ENCODE measurements at places on chromosomes 7 and 10.
A peak's percentile ranks its signal among the peaks of the same experiment; 100 is the strongest.

DNA sequence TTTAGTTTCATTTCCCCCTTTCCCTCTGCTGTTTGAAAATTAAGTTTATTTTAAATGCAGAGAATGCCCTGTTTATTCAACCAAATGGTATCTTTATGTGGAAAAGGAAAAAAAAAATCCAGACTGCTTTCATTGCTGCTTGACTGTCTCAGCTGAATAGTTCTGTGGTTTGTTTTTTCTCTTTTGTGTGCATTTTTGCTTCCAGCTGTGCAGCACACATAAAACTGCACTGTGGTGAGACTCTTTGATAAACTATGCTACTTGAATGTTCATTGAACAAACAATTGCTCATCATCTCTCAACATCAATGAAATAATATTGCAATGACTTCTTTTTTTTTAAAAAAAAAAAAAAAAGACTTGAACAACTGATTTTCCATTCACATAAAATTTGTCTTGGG, 78.6 kb upstream of the GLI3 start:
- DNase-seq, result no peak

GRCh38 chr7:80608336-80608735, 30.1 kb upstream of the CD36 start:
- DNase-seq, result no peak

DNA sequence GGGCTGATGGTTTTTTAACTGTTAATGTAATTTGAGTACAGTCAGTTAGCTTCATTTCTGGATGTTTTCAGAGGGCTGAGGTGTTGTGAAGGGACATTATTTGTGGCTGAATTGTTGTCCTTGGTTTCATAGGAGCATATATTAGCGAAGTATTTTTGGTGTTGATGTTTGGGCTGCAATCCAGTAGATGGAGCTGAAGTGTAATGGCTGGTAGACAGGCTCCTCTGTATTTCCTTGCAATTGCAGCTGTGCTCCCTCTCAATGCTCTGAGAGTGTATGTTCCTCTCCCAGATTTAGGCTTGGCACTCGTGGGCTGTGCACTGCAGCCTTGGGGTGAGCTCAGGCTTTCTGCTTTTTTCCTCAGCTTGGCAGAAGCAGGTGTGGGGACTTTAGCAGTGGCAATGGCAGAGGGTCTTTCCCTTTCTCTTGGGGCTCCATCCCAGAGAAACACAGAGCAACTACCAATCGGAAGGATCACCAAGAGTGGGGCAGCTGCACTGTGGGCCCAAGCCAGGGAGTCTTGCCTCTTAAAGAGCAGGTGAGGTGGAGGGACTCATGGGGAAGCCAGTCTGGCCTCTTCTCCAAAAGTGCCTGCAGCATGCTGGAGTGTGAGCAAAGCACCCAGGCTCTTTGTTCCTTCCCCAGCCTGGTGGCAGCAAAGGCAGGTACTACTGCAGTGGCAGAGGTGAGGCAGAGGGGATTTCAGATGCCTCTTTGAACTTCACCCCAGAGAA, 544.4 kb downstream of the SH2D4B start:
- DNase-seq, result peak; percentile 2

DNA sequence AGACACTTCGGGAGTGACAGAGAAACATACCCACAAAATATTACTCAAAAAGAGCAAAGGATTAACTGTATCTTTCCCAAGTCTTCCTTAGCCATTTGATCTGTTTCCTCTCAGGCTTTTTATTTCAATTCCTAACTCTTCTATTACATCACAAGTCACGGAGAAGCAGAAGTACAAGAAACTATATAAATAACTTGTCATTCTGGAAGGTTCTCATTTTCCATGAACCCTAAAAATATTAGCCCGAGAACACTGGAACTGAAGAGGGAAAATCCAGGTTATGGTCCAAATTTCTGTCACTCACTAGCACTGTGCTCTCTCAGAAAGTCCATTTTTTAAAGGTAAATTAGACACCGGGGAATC, 98.0 kb downstream of the GRB10 start:
- no peak for DNase-seq

DNA sequence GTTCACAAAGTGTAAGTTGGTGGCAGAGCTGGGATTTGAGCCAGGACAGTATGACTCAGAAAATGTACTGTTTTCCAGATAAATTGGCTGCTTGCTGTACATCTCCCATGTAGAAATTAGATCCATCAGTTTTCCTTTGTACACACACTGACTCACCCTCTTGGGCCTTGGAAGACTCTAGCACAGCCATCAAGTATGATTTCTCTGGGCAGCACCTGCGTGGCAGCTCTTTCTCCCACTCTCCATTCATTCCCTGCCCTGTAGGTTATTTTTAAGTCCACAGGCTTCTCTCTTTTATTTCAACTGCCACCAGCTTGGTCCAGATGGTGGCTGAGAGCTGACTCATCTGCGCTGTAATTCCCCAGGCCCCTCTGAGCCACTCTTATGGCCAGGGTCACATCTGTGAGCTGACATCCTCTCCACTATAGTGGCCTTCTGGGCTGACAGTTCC, 28.3 kb upstream of the SDK1 start:
- DNase-seq, result peak; percentile 68

DNA sequence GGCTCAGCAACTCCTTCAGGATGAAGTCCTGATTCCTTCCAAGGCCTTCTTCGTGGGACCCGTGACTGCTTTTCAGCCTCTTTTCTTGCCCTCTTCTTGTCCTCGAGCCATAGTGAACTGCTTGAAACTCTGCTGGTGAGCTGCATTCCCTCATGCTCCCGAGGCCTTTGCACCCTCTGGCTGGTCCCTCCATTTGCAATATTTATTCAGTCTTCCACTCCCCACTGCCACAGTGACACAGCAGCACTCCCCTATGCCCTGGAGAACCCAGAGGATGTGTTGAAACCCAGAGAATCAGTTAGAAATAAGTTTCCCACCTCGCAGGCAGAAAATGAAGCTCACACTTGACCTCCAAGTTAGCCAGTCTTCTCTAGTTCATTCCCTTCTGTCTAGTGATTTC, 22.3 kb upstream of the GAD2 start:
- DNase-seq, result no peak

DNA sequence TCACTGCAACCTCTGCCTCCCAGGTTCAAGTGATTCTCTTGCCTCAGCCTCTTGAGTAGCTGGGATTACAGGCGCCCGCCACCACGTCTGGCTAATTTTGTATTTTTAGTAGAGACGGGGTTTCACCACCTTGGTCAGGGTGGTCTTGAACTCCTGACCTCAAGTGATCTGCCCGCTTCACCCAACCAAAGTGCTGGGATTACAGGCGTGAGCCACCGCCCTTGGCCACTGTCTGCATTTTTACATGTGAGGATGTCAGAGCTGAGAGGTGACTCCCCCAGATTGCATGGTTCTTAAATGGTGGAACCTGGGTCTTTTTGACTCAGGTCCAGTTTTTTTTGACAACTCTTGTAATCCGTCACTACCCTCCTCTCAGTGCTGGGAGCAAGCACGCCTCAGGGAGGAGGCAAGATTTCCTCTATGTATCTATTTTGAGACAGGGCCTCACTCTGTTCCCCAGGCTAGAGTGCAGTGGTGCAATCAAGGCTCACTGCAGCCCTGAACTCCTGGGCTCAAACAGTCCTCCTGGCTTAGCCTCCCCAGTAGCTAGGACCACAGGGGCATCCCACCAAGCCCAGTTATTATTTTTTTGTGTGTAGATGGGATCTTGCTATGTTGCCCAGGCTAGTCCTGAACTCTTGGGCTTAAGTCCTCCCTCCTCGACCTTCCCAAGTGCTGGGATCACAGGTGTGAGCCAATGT, 1.2 kb upstream of the SRRT start:
- DNase-seq, result no peak

DNA sequence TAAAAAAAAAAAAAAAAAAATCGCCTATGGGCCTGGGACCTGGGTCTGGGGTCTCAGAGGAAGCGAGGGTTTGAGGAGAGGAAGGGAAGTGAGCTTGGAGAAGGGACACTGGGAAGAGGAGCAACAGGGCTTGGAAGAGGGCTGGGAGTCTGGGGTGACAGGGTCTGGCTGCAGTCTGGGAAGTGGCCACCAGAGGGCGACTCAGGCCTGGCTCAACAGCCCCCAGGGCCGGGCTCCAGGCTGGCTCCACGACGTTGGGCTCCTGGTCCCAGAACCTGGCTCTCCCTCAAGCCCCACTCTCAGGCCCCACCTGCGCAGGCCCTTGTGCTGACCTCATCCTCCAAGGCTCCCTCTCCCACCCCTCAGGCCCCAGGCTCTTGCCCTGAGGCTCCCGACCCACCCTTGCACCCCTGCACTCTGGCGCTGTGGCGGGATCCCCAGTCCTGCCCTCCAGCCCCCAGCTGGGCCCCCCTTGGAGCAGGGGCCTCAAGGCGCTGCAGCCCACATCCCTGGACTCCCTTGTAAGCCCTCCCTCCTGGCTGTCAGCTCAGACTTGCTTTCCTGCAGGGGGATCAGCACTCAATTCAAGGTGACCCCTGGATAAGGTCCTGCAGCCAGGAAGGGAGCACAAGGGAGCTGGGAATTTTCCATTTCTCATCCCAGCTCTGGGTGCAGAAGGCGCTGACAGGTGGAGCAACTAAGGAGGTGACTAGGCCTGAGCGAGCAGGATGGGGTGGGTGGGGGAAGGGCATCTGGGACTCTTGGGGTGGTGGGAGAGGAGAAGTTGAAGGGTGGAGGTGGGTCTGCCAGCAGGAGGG, 5.4 kb upstream of the SPACDR start:
- peak; percentile 56 for DNase-seq

DNA sequence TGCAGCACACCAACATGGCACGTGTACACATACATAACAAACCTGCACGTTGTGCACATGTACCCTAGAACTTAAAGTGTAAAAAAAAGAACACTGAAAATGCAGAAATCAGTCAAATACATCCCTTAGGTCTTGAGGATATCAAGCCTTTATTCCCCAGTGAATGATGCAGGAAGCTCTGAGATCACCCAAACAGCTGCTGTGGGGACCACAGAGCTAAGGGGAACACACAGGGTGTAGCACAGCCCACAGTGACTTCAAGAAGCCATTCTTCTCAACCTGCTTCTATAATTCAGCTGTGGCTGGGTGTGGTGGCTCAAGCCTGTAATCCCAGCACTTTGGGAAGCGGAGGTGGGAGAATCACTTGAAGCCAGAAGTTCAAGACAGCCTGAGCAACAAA, 314.9 kb downstream of the CALN1 start:
- no peak for DNase-seq

All from NCI-H2171 (cell line).